ENCODE measurements at places on chromosomes 16 and 17.

DNA sequence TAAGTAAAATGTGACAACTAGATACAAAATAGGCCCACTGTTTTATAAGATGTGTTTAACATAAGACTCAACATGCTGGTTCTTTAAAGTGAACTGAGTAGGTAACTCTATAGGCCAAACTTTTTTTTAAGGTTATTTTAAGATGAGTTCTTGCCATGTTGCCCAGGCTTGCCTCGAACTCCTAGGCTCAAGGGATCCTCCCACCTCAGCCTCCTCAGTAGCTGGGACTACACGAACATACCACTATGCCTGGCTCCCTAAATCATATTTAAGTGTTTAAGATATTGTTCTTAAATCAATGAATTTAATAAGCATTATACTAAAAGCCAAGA lies 69.9 kb downstream of the USP32 start:
- DNase-seq, result no peak

DNA sequence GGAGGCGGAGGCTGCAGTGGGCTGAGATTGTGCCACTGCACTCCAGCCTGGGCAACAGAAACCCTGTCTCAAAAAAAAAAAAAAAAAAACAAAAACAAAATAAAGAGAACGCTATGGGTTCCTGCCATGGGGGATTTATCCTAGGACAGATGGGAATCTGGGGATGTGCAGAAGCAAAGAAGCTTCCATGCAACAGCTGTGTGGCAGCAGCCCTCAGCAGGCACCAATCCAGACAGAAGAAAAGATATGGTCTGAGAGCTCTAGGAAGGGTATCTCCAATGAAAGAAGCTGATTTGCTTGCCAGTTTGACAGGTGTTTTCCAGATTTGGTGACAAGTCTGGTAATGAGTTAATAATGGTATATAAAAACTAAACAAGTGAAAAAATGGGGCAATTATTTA lies 11.6 kb downstream of the MYO19 start:
- no peak for DNase-seq

DNA sequence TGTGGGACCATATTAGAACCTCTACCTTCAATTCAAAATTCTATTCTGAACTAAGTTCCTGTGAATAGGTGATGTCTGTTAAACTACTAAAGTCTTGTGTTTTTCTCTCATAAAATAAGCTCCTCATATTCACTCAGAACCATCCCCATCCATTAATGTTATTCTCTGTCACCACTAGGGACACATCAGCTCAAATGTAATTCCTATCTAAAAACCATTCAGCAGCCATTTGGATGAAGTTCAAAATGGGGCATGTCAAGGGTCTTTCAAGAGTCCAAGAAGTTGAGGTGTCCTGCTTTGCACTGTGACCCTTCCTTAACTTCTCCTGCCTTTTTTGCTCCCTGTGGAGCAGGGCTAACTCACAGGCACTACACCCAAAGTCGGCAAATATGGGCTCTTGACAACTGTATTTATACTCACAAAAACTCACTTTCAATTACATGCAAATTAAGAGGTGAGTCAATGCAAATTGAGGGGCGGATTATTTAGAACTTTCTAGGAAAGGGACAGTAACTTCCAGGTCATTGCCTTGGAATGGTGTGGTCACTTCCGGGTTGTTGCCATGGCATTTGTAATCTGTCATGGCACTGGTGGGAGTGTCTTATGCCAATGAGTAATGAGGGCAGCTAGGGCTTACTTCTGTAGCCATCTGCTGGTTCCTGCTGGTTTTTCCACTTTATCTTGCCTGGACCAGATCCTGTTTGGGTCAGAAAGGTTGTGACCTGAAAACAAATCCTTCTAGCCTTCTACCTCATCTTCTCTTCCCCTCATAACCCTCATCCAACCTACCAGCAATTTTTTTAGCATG lies 128.2 kb upstream of the COX10 start:
- no peak for DNase-seq

DNA sequence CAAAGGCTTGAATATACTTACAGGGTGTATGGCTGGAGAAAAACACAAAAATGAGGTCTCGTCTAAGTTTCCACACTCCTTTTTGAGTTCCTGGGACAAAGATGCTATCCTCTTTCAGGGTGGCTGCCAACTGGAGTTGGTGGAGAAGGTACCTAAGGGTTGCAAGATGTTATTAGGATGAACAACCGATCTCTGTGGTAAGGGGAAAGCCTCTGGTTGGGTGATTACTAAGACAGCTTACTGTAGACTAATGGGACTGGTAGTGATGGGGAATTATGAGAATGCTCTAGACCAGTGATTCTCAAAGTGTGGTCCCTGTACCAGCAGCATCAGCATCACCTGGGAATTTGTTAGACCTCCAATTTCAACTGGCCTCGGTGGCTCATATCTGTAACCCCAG lies 6.0 kb downstream of the ADAT1 start:
- no peak for DNase-seq

DNA sequence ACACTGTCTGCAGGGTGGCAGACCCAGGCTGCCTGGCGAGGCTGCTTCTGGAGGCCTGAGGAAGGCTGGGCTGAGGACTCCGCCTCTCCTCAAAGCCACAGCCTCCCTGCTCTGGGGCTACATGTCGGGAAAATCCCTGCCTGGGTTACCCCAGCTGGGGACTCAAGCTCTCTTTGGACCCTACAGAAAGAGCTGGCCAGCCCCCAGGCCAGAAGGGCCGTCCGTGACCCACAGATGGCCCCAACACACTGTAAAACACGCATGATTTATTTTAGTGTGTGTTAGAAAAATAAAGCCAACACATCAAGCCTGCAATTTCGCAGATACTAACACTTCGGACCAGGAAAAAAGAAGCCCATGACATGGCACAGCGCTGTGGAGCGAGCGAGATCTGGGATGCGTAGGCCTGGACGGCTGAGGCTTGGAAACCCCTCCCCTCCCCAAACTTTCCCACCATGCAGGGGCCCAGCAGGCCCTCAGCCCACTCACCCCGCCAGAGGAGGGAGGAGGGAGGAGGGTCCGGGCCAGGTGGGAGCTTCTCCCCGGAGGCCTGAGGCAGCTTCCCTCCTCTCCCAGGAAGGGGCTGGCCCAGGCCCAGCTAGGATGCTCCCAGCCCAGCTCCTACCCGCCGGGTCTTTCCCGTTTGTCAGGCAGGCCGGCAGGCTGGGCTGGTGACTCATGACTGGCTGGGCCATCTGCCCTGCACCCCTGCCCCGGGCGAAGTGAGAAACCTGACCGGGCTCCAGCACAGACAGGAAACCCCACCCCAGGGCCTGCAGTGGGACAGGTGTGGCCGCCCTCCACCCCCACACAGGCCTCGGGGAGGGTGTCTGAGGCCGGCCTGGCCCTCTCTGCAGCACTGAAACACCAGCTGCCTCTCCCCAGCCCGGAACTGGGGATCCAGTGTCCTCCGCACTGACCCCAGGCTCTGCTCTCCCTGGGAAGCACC lies 34.1 kb upstream of the SLC38A10 start:
- DNase-seq, result no peak

DNA sequence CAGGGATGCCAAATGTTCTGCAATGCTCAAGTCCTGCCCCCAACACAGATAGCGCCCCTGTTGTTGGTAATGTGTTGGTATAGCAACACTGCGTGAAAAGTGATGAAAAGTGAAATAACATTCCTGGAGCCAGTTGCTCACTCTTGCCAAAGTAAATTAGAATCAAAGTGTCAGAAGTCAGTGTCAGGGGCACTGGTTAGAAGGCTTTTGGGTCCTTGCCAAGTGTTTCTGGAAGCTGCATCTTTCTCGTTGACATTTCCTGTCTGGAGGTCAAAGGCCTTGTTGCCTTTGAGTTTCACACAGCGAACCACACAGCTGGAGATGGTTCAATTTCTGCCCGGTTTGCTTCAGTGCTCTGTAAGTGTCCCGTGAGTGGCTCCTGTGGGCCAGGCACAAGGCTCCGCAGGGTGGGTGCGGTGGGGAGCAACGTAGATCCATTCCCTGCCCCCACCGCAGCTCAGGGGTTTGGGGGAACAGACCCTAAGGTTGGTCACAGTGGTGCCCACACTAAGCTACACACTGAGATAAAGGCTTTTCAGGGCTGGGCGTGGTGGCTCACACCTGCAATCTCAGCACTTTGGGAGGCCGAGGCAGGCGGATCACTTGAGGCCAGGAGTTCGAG lies 3.6 kb upstream of the SLC16A5 start:
- no peak for DNase-seq

GRCh38 chr16:31464348-31464769 lies 5.1 kb downstream of the ARMC5 start:
- DNase-seq, result no peak

GRCh38 chr16:89491974-89492687 lies 1.8 kb upstream of the ANKRD11 start:
- no peak for DNase-seq

GRCh38 chr17:49031965-49032928 lies 35.1 kb downstream of the IGF2BP1 start:
- no peak for DNase-seq

DNA sequence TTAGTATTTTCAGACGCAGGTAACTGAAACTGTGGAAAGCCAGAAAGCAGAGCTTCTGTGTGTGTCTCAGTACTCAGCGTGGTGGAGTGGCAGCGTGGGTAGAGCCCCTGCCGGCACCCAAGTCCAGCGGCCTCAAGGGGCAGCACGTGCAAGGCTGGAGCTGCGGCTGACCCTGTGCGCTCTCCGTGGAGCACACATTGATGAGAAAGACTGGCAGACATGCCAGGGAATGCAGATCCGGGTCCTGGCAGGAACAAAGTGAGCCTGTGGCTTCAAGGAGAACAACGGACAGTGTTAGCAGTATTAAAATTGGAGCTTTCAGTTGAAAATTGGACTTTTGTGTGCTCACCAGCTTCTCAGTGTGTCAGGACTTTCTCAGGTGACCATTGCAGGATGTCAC lies 23.3 kb downstream of the ZC3H18 start:
- no peak for DNase-seq
